Calu3 (cell line): ENCODE measurements at places on chromosomes 4 and X. TPM values are rescaled to one million over a fixed set of nuclear protein-coding genes. Genes with fewer than 3 reads are reported as not detected.

- H3K36me3 ChIP-seq: peaks cover 8% of the 10 kb centered on the region
- no peak overlapping the region for H3K27ac ChIP-seq
- H3K4me1 ChIP-seq: no peaks in the 10 kb centered on the region
- no peaks in the 10 kb centered on the region for H3K27me3 ChIP-seq
Measured at GRCh38 chr4:87445964-87446363, 23.6 kb downstream of the NUDT9 start.

GRCh38 chr4:155964016-155964891 lies 10.6 kb upstream of the CTSO start:
- DNase-seq: no peak
- H3K4me3 ChIP-seq: no peak overlapping the region
- H3K27ac ChIP-seq: no peak overlapping the region
- H3K36me3 ChIP-seq: no peaks in the 10 kb centered on the region
- H3K27me3 ChIP-seq: no peaks in the 10 kb centered on the region
- H3K4me1 ChIP-seq: no peaks in the 10 kb centered on the region

- H3K4me3 ChIP-seq: no peak overlapping the region
- H3K4me1 ChIP-seq: peaks cover 15% of the 10 kb centered on the region
- H3K36me3 ChIP-seq: peaks cover 5% of the 10 kb centered on the region
- H3K27me3 ChIP-seq: no peaks in the 10 kb centered on the region
- no peak for DNase-seq
Measured at GRCh38 chr4:77074381-77074831, 1.4 kb downstream of the CCNI start.

- H3K4me1 ChIP-seq: no peaks in the 10 kb centered on the region
- no peak overlapping the region for H3K4me3 ChIP-seq
- H3K36me3 ChIP-seq: no peaks in the 10 kb centered on the region
- no peak for DNase-seq
Measured at GRCh38 chrX:8037593-8038348, 110.6 kb upstream of the PNPLA4 start.

DNA sequence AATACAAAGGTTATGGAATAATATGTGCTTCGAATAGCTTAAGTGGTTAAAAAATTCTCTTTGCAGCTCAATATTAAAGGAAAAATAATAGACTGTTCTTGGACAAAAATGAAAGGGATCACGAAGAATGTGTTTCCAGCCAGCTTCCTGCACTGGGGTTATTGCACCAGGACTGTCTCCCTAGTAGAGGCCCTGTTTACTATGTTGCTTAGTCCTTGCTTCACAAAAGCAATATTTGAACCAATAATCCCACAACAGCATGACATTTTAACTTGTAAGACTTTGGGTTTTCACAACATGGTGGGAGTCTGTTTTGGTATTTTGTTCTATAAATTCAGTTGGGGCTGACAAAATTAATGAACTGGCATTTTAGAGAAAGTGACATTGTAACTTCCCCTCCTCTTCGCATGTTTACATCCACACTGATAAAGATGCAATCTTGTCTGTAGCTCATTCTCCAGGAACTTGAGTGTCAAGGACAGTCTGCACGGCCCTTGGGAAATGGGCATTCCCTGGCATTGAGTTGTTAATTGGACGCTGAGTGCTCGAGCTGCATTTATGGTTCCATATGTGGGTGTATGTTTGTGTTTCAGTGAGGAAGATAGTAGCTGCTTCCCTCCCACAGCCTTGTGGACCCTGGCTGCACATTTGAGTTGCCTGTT lies 39.0 kb downstream of the SHROOM2 start:
- no peak for DNase-seq
- H3K36me3 ChIP-seq: no peaks in the 10 kb centered on the region
- no peak overlapping the region for H3K27ac ChIP-seq

- H3K27me3 ChIP-seq: no peaks in the 10 kb centered on the region
- H3K36me3 ChIP-seq: no peaks in the 10 kb centered on the region
- no peak overlapping the region for H3K4me3 ChIP-seq
- no peak for DNase-seq
- no peaks in the 10 kb centered on the region for H3K4me1 ChIP-seq
- no peak overlapping the region for H3K27ac ChIP-seq
Measured at GRCh38 chr4:84722720-84723119, 139.8 kb downstream of the CDS1 start.

Gene MCF2
- not detected in 2 replicates for total RNA-seq

- peak; percentile 64 for DNase-seq
- H3K27ac ChIP-seq: peak overlapping the region; percentile 72
- peaks cover 25% of the 10 kb centered on the region for H3K4me1 ChIP-seq
- H3K4me3 ChIP-seq: no peak overlapping the region
Measured at GRCh38 chr4:141686879-141687278, 50.5 kb downstream of the IL15 start.

DNA sequence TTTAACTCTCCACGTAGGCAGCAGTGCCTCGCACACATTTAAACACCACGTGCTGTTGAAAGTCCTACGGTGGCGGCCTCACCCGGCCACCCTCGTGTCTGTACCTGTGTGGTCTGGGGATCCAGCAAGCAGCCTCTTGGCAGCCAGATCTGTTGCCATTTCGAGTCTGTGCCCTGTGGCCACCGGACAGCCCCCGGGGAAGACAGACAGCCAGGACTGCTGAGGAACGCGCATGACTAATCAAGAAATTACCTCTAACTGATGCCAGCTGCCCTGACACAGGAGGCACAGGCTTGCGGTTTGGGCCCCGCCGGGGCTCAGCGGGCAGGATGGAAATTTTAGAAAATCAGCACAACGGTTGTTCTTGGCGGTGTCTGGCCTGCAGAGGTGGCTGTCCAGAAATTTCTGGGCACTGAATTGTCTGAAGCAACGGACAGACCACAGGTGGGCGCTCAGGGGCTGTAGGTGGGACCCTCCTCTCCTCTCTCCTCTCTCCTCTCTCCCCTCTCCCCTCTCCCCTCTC lies 15.6 kb upstream of the ASMTL start:
- no peak overlapping the region for H3K27ac ChIP-seq
- H3K36me3 ChIP-seq: peaks cover 3% of the 10 kb centered on the region
- H3K27me3 ChIP-seq: peaks cover 45% of the 10 kb centered on the region
- peak; percentile 37 for DNase-seq
- H3K4me3 ChIP-seq: no peak overlapping the region
- no peaks in the 10 kb centered on the region for H3K4me1 ChIP-seq
